Activated CD4-positive, alpha-beta T cell treated with anti-CD3 and anti-CD28 coated beads, Interleukin-2, amount 10 ng/mL, durations not matched to agents 7 days and 5 days (primary cell): ENCODE measurements at places on chromosomes 5 and 9.
A peak's percentile ranks its signal among the peaks of the same experiment; 100 is the strongest.

GRCh38 chr5:151902215-151902614, 22.4 kb downstream of the GLRA1 start:
- DNase-seq, result no peak

DNA sequence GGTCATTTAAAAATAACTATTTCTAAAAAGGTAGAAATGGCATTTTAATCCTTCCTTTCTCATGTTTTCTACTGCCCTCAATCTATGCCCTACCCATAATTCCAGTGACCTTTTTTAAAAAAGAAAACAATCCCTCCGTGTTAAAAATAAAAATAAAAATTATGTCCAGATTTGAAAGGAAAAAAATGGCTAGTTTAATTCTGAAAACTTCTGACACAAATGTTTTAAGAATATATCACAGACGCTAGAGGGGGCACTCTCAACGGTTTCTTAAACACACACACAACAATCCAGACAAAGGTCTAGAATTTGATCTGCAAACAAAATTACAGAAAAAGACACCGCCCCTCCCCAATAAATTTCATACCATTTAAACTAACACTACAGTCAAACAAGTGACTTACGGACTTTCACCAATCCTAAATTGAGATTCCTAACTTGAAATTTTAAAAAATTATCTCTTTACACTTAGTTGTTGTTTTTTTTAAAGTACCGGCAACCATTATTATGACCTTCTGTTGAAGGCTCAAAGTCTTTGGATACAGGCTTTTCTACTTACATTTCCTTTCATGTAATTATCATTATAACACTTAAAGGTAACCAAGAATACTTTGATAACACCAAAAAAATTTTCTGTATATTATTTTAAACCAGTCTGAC, 38.2 kb downstream of the CLINT1 start:
- DNase-seq, result peak; percentile 53

DNA sequence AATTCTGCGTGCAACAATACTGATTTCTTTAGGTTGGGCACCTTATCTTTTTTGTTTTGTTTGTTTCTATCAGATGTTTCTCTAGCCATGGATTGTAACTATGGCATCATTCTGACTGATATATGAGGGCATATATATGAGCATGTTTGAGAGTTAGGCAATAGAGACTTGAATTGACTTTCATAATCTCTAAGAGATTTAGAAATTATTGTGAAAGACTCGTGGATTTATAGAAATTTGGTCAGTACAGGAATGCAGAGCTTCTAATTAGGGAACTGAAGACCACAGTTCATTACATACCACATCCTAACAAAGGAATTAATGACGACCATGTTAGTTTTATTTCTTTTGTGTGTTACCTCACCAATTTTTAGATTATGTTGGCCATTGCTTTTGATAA, 546.0 kb upstream of the GRAMD2B start:
- no peak for DNase-seq

- no peak for DNase-seq
Observed at GRCh38 chr5:93117751-93118531, 463.1 kb downstream of the NR2F1-AS1 start.

DNA sequence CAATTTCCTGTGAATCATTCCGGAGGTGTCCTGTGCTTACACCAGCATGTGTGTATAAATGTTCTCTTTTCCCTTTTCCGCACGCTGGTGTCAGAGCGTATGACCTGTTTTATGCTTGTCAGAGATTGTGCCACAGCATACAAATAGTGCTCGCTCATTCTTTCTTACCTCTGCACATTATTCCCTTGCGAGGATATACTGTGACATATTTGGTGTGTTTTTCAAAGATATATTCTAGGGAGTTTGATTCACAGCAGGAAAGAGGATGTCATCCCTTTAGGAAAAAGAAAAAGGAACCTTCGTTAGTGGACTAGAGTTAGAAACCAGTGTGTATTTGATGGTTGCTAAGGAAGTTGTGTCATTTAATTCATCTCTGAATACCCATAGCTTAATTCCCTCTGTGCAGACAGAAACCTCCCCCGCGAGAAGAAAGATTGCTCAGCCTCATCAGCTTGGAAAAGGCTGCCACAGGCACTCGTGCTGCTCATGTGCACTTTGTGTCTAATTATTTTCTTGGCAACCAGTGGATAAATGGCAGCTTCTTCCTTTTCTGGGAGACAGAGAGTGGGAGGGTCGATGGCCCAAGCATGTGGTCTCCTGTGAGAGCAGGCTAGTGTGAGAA, 14.7 kb upstream of the CCIN start:
- no peak for DNase-seq

DNA sequence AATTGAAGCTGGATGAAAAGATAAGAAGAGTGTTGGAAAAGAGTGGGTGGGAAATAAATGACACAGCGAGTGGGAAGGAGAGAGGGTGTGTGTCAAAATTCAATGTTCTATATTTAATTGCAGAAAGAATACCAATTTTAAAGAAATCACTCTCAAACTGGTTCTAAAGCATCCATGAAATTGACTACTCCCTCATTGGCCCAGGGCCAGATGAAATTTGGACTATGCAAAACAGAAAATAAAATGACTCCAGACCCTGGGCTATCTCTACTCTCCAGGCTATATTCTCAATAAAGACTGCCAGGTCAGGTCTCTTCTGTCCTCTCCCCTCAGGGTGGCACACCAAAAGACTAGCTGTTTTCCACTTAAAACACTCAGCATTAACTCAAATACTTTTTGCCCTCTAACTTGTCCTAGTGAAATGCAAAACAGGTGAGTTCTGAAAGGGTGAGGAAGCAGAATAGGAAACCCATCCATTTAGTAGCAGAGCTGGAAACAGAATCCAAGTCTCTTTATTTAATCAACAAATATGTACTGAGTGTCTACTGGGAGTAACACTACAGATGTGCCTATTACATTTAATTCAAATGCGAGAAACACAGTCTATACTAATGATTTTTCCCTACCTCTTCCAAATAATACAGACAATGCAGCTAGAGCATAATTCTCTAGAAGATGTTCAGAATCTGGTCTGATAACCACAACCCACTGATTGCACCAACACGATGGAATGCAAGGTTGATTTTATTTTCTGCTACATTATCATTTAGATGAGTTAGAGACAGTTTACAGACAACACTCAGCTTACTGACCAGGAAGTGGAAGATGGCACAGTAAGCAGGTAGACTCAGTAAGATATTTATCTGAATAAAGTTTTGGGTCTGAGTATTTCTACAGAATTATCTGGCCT, 42.1 kb downstream of the EFCAB9 start:
- no peak for DNase-seq

DNA sequence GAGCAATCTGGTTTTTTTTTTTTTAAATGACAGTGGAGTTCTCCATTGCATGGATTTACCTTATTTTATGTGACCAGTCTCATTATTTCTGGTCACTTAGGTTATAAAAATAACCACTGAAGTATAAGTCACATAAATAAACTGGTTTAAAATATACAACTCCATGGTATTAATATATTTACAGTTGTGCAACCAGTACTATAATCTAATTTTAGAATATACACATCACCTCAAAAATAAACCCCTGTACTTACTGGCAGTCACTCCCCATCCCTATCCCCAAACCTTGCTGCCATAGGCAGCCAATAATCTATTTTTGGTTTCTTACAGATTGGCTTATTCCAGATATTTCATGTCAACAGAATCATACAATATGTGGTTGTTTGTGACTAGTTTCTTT, 57.8 kb downstream of the FYB1 start:
- DNase-seq, result no peak

DNA sequence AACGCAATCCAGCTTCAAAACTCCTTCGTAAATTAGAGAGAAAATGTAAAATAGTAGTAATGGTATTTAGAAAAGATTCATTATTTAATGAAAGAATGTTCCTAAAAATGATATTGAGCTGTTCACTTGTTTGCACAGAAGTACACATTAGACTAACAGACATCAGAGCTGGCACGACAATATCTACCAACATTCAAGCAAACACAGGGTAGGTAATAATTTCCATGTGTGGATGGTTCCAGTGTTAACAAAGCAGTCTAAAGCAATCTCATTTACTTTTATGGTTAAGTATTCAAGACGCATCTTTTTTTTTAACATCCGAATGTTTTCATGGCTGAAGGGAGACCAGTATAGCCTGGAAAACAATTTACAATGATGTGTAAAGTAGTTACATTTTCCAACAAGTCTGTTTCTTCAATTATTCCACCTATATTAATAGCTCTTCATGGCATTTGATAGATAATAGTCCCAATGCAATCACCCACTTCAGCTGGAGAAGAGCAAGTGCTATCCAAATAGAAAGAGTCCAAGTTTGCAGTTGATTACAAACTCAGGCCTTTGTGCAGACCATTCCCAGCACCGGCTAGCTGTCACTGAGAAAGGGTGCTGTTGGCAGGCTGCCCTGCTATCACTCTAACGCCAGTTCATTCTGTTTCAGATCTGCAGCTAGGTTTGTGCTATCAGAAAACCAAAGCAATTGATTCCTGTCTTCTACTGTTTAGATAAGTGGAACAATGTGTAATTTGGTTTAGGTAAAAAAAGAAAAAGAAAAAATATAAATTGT, 458.8 kb downstream of the DTWD2 start:
- DNase-seq, result no peak

DNA sequence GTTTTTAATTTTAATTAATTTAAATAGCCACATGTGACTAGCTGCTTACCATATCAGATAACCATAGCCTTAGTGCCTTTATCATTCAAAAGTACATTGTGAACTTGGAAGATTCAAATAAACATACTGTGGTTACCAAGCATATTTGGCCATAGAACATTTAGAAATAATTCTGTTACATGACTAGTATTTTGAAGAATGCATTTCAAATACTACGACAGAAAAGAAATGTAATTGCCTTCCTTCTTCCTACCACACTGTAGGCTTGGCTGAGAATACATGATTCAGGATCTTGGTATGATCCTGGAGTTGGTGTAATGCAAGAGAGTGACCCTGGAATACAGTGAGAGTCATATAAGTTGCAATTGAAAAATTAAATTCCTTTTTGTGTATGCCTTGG, 109.7 kb upstream of the PCA3 start:
- no peak for DNase-seq

DNA sequence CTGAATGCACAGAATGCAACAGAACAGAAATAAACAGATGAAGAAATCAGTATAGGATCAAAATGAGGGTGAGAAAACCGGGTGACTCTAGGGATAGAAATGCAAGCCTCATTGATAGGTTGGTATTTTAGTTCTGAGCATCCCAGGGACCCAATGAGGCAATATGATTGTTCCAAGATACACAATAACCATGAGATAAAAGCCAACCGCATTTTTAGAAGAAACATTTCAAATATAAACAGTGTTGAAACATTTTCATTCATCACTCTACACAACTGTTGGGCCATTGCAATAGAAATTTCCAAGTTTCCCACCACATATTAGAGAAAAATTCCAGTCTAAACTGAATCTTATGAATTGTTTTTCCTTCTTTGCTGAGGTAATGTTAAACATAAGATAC, 452.3 kb upstream of the PTGER4 start:
- DNase-seq, result no peak

- no peak for DNase-seq
Observed at GRCh38 chr5:23528677-23529076, 21.3 kb downstream of the PRDM9 start.

DNA sequence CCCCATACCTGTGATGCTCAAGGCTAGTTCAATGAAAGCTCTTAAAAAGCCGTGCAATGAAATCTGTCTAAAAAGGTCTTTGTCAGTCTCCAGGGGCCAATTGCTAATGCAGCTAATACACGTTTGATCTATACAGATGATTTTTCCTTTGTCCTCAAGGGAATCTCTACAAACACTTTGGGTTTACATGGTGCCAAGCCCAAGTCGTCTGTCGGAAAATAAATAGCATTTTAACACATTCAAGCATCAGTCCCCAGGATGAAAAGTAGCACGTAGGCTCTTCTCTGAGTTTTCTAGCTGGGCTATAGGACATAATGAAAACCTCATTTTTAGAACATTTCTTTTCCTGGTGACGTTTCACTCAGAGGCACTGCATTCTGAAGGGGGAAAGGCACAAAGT, 477.4 kb upstream of the WWC1 start:
- DNase-seq, result no peak

DNA sequence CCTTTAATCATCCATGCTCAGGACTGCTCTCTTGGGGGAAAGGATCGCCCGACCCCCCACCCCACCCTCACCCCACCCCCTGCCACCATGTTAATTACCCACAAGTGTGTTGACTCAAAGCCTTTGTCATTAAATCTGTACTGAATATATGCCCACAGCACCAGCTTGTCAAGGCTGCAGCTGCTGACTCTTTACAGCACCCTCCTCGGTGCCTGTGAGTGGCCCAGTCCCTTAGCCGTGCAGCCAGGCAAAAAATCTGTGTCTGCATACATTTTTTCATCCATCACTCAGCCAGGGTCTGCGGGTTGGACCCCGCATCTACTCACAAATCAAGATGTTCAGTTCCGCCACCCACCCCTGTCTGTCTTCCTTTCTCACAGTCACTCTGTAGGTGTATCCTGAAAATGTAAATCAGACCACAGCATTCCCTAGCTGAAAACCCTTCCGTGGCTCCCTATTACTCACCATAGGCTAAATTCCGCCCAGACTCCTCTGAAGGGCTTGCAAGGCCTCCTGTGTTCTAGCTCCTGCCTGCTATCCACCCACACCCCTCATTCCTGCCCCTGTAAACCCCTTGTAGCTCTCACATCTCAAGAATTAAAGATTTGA, 53.7 kb upstream of the KCNIP1 start:
- DNase-seq, result no peak

GRCh38 chr5:162837155-162837554, 600.2 kb upstream of the CCNG1 start:
- DNase-seq, result no peak

DNA sequence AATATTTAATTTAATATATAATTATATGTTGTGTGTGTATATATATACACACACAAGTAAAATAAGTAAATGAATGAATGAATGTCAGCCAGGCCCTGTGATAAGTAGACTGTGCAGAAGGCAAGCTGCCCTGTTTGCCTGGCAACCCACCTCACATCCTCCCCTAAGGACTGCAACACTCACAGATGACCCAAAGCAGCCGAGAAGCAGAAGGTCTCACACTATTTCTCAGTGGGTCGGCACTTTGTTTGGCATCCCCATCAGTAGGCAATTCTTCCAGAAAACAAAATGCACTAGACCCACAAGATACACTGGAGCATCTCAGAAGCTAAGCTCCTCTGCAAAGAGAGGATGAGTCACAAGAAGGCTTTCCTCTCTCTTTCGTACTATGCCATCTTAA, 152.1 kb upstream of the GRAMD2B start:
- DNase-seq, result no peak

- no peak for DNase-seq
Observed at GRCh38 chr9:85964949-85965348, 24.0 kb downstream of the NAA35 start.

DNA sequence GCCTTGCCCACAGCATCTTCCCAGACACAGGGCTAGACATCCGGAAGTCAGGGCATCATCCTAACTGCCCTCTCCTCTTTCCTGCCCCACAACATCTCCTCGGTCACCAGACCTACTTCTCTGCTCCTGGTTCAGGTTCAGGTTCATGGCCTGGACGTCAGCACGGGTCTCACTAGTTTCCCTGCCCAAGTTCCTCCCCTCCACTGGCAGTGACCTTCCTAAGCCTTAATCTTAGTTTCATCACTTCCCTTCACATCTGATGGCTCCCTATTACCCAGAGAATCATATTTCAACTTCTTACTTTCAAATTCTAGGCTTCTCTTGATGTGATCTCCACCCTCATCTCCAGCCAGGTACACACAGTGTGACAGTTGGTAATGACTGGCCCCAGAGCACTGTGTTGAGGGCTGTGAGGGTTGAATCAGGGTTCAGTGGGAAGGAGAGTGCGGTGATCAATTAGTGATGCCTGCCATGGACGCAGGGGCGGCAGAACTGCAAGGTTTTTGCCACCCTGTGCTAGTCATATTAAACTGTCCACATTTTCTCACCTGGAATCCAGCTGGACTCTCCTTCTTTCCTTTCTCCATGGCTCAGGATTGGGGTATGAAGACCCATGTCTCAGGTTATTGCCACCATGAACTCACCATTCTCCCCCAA, 34.3 kb upstream of the CRB2 start:
- DNase-seq, result no peak
